ENCODE measurements at places on chromosomes 4 and X.

DNA sequence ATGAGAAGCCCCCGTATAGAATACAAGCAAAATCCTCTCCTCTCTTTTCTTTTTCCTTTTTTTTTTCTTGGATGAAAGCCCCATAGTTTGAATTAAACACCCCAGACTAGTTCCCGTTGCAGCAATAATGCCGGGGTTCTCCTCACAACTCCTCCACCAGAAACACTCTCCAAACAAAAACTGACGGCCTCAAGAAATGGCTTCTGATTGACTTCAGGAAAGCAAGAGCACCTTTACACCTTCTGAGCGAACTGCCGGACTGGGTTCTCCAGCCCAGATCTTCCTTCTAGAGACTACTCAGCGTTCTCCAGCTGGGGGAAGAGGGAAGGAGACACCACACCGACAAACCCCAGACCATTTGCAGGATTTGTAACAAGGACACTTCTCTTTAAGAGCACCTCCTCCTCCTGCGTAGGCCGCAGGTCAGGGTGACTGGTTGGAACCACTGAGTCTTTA lies 4.0 kb downstream of the HAND2 start:
- DNase-seq = no peak

GRCh38 chr4:151688003-151688784 lies 72.6 kb downstream of the GATB start:
- no peak for DNase-seq

GRCh38 chr4:37725718-37726117 lies 39.5 kb upstream of the RELL1 start:
- DNase-seq = no peak

DNA sequence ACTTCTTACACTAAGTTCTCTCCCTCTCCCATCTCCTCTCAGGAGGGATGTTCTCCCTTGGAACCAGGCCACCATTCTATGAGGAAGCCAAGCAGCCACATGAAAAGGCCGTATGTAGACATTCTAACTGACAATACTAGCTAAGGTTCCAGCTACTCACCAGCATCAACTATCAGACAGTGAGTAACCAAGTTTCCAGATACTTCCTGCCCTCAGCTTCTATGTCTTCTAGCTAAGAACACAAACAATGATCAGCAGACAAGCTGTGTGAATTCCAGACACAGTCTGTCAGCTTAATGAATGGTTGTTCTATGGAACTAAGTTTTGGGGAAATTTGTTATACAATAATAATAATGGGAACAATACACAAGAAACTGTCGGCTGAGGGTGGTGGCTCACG lies 50.8 kb downstream of the SMIM14 start:
- DNase-seq = no peak

DNA sequence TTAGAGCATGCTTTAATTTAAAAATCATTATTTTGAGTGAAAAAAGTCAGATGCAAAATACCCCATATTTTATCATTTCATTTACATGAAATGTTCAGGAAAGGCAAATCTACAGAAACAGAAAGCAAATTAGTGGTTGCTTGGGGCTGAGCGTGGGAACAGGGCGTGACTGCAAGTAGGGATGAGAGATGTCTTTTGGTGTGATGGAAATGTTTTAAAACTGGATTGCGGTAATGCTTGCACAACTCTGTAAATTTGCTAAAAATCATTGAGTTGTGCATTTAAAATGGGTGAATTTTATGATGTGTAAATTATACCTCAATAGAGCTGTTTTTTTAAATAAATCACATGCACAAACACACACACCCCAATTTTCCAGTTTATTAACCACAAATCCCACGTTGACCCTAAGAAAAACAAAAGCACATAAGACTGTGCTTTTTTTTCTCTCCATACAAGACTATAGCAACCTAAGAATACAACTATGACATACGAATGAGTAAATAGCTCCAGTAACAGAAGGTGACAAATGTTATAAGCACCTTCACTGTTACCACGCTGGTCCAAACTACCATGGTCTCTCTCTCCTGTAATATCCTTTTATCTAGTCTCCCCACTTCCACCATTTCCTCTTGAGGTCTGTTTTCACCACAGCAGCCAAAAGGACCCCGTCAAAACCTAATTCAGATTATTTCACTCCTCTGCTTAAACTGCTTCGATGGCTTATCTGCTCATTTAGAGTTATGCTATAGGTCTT lies 37.2 kb downstream of the FRMD7 start:
- no peak for DNase-seq

GRCh38 chr4:151322570-151322969 lies 2.8 kb downstream of the SH3D19 start:
- DNase-seq = no peak

GRCh38 chr4:177974461-177974860 lies 532.2 kb upstream of the AGA start:
- no peak for DNase-seq

DNA sequence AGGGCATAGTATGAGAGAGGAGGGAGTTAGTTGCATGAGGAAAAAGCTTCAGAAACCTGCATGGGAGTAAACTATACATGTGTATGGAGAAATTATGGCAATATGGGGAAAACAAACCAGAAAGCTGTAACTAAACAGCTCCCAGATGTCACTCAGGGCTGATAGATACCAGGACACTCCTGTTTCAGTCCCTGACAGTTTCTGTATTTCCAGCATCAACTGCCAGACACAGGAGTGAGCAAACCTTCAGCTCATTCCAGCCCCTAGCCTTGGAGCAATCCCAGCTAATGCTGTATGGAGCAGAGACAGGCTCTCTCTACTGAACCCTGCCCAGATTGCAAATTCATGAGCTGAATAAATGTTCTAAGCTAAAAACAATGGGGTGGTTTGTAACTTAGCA lies 382.9 kb upstream of the MAGEB18 start:
- DNase-seq = no peak

- DNase-seq = no peak
Measured at GRCh38 chrX:16113978-16114565, 9.3 kb upstream of the GRPR start.

GRCh38 chr4:186104114-186104889 lies at the start of gene FAM149A:
FAM149A (plus strand) TSS chr4:186104704.
- DNase-seq = no peak

GRCh38 chrX:21781525-21781924 lies 23.6 kb upstream of the SMPX start:
- DNase-seq = no peak

DNA sequence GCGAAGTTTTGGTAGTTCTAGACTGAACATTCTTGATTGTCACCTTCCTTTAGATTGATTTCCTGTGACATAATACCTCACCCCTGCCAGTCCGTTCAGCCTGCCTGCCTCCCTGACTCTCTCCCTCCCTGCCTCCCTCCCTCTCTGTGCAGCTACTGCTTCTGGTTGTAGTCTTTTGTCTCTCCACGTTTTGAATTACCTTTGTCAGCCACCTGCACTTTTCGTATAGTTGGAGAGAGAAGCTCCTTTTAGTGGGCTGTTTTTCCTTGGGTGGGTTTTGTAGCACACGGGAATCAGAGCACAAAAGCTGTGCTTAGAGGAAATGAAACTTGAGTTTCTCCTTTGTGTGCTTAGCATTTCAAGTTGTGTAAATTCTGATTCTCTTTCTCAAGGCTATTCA lies 32.6 kb upstream of the MSMO1 start:
- DNase-seq = no peak

DNA sequence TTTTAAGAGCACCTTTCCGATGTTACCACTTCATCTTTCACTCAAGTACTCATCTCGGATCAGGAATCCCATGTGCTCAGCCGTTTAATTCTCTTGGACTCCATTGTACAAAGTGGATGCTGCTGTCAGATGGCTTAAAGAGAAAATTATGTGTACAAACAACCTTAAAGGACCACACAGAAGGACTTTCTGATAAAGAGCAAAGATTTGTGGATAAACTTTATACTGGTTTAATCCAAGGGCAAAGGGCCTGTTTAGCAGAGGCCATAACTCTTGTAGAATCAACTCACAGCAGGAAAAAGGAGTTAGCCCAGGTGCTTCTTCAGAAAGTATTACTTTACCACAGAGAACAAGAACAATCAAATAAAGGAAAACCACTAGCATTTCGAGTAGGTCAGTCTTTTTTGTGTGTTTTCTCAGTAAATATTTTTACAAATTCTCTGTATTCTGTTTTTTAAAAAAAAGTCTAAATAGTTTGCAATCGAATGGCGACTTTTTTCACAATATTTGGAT lies 20.1 kb downstream of the MMAA start:
- no peak for DNase-seq

- no peak for DNase-seq
Measured at GRCh38 chrX:33307911-33308354, 96.6 kb upstream of the DMD start.

GRCh38 chrX:7926501-7926900 lies 712 bp downstream of the PNPLA4 start:
- no peak for DNase-seq

DNA sequence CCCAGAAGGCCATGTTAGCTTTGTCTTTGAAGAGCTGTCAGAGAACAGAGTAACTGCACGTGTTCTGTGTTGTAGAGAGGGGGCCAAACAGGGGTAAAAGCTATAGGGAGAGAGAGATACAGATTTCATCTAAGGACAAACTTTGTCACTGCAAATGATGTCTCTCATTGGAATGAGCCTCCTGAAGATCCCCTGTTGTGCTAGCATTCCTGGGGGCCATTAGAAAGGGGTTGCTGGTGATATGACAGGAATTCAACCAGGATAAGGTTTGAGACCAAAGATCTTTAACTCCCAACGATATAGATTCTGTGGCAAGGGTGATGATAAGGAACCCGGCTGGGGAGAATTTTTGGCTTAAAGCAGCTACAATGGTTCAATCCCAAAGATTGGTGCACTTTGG lies 16.8 kb downstream of the MID1 start:
- no peak for DNase-seq

- no peak for DNase-seq
Measured at GRCh38 chr4:185395238-185395955, at the start of gene LRP2BP. LRP2BP (minus strand) TSS chr4:185395924; CDS start chr4:185378186, 17,738 bp downstream.

GRCh38 chr4:144906181-144906925 lies 191.6 kb downstream of the ANAPC10 start:
- no peak for DNase-seq

GRCh38 chrX:28880136-28880535 lies 292.9 kb downstream of the IL1RAPL1 start:
- no peak for DNase-seq

DNA sequence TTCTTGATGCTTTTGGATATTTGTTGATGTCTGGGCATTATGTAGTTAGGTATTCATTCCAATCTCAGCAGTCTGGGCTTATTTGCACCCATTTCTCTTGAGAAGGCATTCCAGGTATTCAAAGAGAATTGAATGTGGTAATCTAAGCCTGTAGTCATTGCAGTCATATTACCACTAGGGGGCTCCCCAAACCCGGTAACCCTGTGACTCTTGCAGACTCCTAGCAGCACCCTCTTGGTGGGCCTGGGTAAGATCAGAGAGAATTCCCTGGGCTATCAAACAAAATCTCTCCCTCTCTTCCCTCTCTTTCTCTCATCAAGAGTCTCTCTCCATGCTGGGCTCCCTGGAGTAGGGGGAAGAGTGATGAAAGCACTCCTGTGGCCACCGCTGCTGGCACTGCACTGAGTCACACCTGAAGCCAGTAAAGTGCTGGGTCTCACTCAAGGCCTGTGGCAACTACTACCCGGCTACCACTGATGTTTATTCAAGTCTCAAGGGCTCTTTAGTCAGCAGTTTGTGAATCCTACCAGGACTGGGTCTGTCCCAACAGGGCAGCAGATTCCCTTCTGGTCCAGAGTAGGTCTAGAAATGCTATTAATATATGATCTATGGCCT lies 187.7 kb upstream of the NUDT10 start:
- peak; percentile 18 for DNase-seq

DNA sequence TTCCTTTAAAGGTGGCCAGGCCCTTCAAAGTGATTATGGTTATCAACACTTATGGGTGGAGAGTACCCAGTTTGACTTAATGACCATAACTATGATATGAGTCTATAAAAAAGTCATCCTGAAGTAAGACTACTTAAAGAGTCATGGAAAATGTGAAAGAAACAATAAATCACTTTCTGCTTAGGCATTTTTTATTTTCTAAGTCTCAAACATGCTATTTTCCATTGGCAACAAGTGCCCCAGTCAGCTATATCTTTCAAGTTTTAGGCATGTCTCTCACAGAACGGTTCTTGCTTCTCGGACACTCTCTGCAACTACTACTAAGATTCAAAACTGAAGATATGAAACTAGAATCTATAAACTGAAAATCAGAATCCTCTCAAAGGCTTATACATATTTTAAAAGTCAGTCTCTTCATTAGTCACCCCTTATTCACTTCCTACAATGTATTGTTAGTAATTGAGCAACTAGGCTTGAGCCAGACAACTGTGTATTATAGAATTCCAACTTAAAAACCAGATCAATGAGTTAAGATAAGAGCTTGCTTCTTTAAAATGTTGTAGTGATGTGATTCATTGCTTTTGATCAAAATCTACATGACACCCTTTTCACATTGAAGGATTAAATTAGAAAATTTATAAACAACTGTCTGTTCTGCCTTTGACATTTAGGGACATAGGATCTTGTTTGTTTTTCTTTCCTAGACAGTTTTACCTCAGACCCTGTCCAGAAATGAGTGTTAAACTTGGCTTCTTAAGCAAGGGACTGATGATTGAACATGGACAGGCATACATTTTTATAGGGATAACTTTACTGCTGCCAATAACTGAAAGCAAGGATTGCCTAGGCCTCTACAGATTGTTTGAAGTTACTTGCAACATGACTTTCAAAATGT lies 2.9 kb downstream of the ANTXR2 start:
- no peak for DNase-seq

GRCh38 chr4:48254381-48255071 lies 15.1 kb downstream of the TEC start:
- DNase-seq = no peak

GRCh38 chr4:63361628-63362027 lies 1047.6 kb downstream of the TECRL start:
- no peak for DNase-seq

DNA sequence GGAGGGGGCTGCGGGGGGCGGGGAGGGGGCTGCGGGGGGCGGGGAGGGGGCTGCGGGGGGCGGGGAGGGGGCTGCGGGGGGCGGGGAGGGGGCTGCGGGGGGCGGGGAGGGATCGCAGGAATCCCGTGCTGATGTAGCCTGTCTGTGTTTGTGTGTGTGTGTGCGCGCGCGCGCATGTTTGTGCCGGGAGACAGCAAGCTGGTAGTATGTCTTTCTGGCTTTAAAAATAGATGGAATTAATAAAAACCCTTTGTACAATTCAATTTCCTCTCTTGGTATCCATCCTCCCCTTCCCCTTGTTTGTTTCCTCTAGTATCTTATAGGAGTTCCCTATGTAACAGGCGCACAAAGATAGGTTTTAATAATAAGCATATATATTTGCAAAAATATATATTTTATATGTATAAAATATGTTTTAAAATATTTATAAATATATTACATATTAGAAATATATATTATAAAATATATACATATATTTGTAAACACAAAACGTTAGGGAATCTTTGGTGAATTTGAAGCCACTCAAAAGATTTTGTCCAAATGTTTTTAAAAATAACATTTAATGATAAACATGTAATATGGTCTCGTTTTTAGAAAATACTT lies 782 bp downstream of the ARHGAP24 start:
- DNase-seq = no peak

DNA sequence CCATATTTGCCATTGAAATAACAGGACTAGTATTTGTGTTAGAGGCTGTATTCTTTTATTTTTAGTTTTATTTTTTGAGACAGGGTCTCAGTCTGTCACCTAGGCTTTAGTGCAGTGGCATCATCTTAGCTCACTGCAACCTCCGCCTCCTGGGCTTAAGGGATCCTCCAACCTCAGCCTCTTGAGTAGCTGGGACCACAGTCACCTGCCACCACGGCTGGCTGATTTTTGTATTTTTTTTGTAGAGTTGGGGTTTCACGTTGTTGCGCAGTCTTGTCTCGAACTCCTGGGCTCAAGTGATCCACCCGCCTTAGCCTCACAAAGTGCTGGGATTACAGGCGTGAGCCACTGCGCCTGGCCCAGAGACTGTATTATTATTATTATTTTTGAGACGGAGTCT lies 15.3 kb downstream of the TMEM131L start:
- DNase-seq = no peak

Measured in Panc1 (cell line).